ENCODE measurements at places on chromosomes 1 and 21.

DNA sequence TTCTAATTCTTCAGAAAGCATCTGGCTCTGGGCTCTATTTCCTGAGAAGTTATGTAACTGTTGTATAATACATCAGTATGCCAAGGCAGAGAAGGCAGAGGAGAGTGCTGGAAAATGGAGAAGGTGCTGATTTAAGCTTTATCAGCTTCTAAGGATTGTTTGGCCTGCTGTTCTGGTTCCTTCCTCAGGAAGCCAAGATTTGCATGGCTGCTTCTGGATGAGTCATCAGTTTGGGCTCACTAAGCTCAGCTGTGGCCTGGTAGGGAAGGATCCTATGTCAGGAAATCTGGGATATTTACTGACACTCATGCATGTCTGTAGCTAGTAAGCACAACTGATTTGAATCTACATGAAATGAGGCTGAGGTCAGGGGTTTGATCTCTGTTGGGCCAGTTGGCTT, 73.2 kb upstream of the ADGRL4 start:
- no peak for DNase-seq

GRCh38 chr1:24201941-24202440, 14.9 kb upstream of the IFNLR1 start:
- peak; percentile 28 for DNase-seq

GRCh38 chr1:59404796-59405195, 107.9 kb downstream of the FGGY start:
- no peak for DNase-seq

- peak; percentile 59 for DNase-seq
These were observed 196.8 kb upstream of the LMO4 start for GRCh38 chr1:87131809-87132283.

DNA sequence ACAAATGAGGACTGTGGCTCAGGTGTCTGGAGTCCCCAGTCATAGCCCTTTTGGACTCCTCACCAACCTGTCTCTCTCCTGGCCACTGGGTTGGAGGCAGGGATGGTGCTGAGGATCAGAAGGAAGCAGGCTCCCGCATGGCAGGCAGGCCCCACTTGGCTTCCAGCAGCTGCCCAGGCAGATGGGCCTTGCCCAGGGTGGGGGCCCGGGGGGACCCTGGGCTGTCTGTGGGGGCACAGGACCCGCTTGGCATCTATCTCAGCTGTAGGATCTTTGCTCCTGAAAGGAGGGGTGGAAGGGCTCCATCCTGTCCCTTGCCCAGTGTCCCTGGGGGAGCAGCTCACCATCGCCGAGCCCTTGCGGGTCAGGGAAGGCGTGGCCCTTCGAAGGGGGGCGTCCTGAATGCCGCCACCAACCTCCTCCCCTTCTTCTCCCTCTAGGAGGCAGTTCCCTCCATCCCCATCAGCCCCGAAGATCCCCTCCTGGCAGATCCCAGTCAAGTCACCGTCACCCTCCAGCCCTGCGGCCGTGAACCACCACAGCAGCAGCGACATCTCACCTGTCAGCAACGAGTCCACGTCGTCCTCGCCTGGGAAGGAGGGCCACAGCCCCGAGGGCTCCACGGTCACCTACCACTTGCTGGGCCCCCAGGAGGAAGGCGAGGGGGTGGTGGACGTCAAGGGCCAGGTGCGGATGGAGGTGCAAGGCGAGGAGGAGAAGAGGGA, 154.5 kb downstream of the PEX14 start:
- no peak for DNase-seq

DNA sequence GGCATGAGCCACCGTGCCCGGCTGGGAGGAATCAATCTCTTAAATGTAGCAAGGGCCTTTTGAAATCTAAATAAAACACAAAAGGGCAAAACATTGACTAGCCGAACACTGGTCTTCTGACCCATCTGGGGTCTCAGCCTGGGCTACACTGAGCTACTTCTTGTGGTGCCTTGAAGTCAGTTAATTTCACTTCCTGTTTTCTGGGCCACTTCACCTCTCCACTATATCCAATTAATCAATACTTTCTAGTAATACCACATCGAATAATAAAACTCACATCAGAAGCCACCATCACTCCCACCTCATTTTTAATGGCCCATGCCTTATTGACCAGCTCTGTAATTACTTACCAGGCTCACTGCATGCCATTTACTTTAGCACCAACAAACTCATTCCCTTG, 138.0 kb upstream of the SAMSN1 start:
- DNase-seq, result no peak

- no peak for DNase-seq
These were observed 4.0 kb downstream of the BARHL2 start for GRCh38 chr1:90712915-90713730.

DNA sequence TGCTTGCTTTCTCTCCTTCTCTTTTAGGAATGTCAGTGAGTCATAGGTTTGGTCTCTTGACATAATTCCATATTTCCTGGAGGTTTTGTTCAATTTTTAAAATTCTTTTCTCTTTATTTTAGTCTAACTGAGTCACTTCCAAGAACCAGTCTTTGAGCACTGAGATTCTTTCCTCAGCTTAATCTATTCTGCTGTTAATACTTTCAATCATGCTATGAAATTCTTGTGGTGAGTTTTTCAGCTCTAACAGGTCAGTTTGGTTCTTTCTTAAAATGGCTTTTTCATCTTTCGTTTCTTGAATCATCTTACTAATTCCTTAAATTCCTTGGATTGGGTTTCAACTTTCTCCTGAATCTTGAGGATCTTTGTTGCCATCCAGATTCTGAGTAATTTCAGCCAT, 321.0 kb downstream of the PTBP2 start:
- DNase-seq, result no peak

- DNase-seq, result no peak
These were observed 455.5 kb upstream of the ADAMTS5 start for GRCh38 chr21:27422435-27422834.

DNA sequence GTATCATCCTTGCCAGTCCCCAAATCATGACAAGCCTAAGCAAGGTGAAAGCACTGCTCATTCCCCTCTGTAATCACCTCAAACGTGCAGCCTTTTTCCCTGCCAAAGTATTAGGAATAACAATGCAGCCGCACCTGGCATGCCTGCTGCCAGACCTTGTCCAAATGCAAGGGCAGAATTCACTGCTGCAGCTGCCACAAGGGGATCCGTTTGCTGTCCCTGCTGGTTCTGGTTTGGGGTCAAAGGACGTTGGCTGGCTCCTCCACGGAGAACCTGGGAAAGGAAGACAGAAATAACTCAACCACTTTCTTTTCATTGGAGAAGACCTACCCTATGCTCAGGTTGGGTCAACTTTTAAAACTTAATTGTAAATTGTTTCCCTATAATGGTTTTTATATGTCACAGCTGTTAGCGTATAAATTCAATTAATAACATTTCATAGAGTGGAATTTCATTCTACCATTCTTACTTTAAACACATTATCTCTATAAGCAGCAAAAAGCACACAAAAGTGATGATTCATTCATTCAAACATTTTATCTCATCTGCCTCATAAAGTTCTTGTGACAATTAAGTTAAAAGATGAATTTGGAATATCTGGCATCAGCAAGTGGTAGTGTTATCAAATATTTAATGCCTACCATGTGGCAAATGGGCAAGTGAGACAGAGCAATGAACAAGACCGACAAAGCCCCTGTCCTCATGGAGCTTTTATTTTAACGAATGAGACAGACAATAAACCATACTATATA, 59.8 kb upstream of the SDC3 start:
- no peak for DNase-seq

GRCh38 chr1:26582836-26583460, 53.4 kb downstream of the RPS6KA1 start:
- no peak for DNase-seq

DNA sequence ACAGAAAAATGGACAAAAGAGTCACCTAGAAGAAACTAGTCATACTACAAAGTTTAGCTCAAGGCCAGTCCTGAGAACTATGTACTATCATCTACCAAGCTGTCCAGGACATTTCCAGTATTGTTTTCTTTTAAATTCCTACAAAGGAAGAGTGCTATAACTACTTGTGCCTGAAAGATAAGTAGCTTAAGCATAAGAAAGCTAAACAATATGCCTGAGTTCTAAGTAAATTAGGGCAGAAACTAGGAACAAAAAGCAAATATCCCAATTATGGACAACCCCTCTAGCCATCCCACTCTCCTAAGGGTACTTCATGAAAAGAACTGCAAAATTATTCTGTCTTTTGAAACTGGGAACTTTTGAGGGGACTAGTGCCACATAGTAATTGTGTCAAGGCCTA, 5.3 kb upstream of the RGS2 start:
- no peak for DNase-seq

GRCh38 chr21:33691945-33692603, 49.8 kb downstream of the ITSN1 start:
- DNase-seq, result no peak

- no peak for DNase-seq
These were observed 158.7 kb upstream of the EDN2 start for GRCh38 chr1:41642922-41643821.

GRCh38 chr1:212680680-212681389, 18.8 kb downstream of the BATF3 start:
- DNase-seq, result no peak

DNA sequence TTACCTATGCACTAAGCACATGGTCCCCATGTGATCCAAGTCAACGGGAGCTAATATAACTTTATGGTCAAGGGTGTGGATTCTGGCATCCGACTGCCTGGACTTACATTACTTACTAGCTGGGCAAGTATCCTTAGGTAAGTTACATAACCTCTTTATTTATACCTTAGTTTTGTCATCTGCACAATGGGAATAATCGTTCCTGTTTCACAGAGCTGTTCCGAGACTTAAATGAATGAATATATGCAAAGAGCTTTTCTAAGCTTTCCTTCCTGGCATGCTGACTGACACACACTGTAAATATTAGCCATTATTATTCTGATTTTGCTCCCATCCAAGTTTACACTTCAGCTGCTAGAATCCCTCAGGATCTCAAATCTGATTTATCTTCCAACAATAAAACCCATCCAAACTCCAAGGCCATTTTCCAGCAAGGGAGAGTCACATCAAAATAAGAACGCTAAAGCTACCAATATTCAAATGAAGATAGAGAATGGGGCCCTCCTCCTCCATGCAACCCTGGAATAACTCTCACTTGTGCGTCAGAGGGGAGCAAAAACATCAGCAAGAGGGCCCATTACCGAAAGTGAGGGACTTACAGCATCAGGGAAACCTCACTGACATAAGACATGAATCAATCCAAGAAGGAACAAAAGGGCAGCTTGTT, 115.6 kb upstream of the KAZN start:
- no peak for DNase-seq

DNA sequence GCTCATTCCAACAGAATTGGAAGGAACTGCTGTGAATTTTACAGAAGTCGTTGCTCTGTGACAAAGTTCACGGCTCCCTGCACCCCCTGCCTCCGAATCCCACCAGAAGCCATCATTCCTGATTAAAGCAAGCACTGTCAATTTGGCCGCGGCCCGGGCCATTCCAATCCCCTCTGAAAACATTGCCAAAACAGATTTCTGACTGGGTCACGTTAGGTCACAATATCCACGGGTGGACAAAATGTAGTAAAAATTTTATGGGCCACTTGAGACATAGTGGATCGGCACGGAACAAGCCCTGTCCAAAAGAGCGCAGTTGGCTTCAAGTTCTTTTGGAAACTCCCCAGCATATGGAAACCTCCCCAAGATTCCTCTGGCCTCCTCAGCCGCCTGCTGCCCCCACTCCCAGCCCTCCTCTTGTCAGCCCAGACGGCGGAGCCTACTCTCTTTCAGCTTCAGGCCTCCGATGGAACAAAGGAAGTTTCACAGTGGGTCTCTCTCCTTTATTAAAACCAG, 67.2 kb upstream of the IFNAR2 start:
- DNase-seq, result no peak

DNA sequence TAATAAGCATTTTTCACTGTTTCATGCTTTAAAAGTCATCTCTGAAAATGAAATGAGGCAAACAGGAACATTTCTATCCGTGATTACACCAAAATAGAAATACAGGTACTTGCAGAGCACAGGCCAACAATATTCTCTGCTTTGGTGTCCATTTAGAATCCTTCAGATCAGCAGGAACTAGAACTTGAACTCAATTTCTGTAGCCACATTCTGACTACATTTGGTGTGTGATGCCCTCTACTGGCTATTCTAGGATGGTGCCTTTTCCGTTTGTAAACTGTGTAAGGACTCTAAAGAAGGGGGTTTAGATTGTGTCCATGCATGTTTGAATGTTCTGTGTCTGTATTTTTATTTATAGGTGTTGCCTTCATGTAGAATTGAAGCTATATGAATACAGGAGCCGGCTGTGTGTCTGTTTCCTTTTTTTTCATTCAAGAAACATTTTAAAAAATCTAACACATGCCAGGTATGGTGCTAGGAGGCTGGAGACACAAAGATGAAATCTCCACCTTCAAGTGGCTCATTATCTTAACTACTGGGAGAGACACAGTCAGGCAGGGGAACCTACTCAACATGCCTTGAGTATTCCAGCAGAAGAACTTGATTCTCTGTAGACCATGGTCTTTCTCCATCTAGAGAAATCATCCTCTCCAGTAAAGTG, 7.6 kb upstream of the ZNF326 start:
- DNase-seq, result peak; percentile 30

DNA sequence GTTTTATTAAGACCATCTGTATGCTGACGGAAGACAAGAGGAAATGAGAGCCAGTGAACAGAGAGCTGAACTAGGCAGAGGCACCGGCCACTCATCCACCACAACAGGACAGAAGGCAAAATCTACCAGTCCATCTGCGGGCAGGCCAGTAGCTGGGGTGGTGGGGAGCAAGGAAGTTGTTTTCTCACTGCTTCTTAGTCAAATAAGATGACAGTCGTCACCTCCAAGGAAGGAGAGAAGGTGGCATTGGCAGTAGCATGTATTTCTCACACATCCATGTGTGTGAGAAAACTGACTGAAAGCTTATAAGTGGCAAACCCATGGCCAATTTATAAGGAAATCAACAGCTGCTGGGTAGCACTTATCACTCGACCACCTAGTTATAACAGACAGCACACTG, 8.2 kb downstream of the TTC13 start:
- DNase-seq, result no peak

DNA sequence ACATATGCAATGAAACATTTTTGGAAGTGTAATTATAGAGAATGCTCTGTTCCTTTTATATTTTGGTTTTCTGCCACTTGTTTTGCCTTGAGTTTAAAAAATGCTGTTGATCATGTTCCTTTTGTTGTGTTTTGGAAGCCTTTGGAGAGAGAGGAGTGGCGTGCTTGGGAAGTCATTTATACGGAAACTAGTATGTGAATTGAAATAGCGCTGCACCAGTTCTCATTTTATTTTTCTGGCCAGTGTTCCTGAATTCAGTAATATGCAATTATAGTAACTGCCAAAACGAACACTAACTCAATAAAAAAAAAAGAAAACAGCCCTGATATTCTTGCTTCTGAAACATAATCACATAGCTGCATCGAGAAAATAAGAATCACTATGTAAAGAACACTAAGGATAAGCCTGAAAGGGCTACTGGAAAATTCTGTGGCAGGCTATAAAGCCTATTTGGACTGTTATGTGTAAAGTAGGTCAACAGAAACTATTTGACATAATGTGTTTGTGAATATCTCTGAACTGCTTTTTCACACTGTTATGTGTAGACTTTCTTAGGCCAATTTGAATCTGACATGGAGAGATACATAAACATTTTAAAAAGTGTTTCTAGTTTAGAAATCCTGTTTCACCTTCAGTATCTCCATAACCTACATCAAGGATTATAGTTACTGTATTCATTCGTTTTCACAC, 742.0 kb downstream of the KCNT2 start:
- no peak for DNase-seq

- DNase-seq, result no peak
These were observed 69.5 kb downstream of the RHOU start for GRCh38 chr1:228804640-228805413.

Measured in T-helper 1 cell (primary cell).